Effector memory CD8-positive, alpha-beta T cell (primary cell): ENCODE measurements at places on chromosomes 4 and X.

- no peaks in the 10 kb centered on the region for H3K36me3 ChIP-seq
- H3K27ac ChIP-seq = no peak overlapping the region
- H3K4me1 ChIP-seq = peaks cover 21% of the 10 kb centered on the region
- peak overlapping the region; percentile 8 for H3K4me3 ChIP-seq
- H3K27me3 ChIP-seq = no peaks in the 10 kb centered on the region
- no peak for DNase-seq
Observed at GRCh38 chrX:13007519-13008188, 32.7 kb downstream of the TMSB4X start.

GRCh38 chr4:139509727-139510410, 46.1 kb downstream of the SETD7 start:
- H3K4me3 ChIP-seq = no peak overlapping the region
- DNase-seq = no peak
- H3K27ac ChIP-seq = no peak overlapping the region
- H3K27me3 ChIP-seq = no peaks in the 10 kb centered on the region
- H3K4me1 ChIP-seq = peaks cover 3% of the 10 kb centered on the region

- H3K4me3 ChIP-seq = no peak overlapping the region
- H3K4me1 ChIP-seq = peaks cover 44% of the 10 kb centered on the region
- no peaks in the 10 kb centered on the region for H3K27me3 ChIP-seq
- H3K27ac ChIP-seq = no peak overlapping the region
- no peaks in the 10 kb centered on the region for H3K36me3 ChIP-seq
Observed at GRCh38 chr4:101229116-101229515, 118.2 kb downstream of the PPP3CA start.

- H3K27me3 ChIP-seq = peaks cover 27% of the 10 kb centered on the region
- no peak overlapping the region for H3K4me3 ChIP-seq
- H3K4me1 ChIP-seq = peaks cover 10% of the 10 kb centered on the region
- no peak overlapping the region for H3K27ac ChIP-seq
- H3K36me3 ChIP-seq = peaks cover 3% of the 10 kb centered on the region
- no peak for DNase-seq
Observed at GRCh38 chrX:24643116-24643515, 4.0 kb downstream of the PCYT1B start.

- no peak overlapping the region for H3K27ac ChIP-seq
- H3K4me3 ChIP-seq = no peak overlapping the region
- H3K27me3 ChIP-seq = no peaks in the 10 kb centered on the region
- no peaks in the 10 kb centered on the region for H3K36me3 ChIP-seq
Observed at GRCh38 chr4:69849969-69850368, 10.0 kb downstream of the SULT1E1 start.

- H3K27ac ChIP-seq = no peak overlapping the region
- H3K36me3 ChIP-seq = no peaks in the 10 kb centered on the region
- no peaks in the 10 kb centered on the region for H3K4me1 ChIP-seq
- no peak overlapping the region for H3K4me3 ChIP-seq
- peaks cover 42% of the 10 kb centered on the region for H3K27me3 ChIP-seq
- no peak for DNase-seq
Observed at GRCh38 chr4:169254546-169254983, 16.2 kb downstream of the SH3RF1 start.

DNA sequence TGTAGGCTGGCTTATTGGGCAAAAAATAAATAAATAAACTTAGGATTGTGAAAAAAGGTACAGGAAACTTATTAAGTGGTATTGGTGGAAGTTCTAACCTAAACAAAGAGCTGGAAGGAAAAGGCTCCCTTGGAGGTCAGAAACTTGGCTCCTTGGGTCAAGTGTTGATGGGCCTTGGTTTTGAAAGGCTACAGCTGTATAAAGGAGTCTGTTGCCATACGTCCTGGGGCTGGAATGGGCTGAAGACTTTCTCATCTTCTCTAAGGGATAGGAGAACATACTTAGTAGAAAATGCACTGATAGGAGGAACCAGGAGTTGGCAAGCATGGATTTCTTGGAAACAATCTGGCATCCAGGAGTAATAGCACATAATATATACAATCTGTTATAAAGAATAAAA, 56.6 kb downstream of the PDLIM5 start:
- no peaks in the 10 kb centered on the region for H3K27me3 ChIP-seq
- no peaks in the 10 kb centered on the region for H3K36me3 ChIP-seq
- H3K4me3 ChIP-seq = no peak overlapping the region
- H3K4me1 ChIP-seq = peaks cover 2% of the 10 kb centered on the region
- DNase-seq = no peak
- H3K27ac ChIP-seq = peak overlapping the region; percentile 77

- H3K27ac ChIP-seq = no peak overlapping the region
- DNase-seq = no peak
- H3K4me3 ChIP-seq = no peak overlapping the region
- no peaks in the 10 kb centered on the region for H3K36me3 ChIP-seq
- H3K4me1 ChIP-seq = no peaks in the 10 kb centered on the region
Observed at GRCh38 chr4:118905566-118905965, 16.9 kb downstream of the SYNPO2 start.

- peaks cover 2% of the 10 kb centered on the region for H3K4me1 ChIP-seq
- H3K27ac ChIP-seq = no peak overlapping the region
- H3K27me3 ChIP-seq = no peaks in the 10 kb centered on the region
- peaks cover 3% of the 10 kb centered on the region for H3K36me3 ChIP-seq
- DNase-seq = no peak
Observed at GRCh38 chrX:69103539-69103938, 61.7 kb downstream of the PJA1 start.

GRCh38 chrX:97050392-97050791, 166.7 kb downstream of the RPA4 start:
- H3K27ac ChIP-seq = no peak overlapping the region
- H3K27me3 ChIP-seq = no peaks in the 10 kb centered on the region
- no peak for DNase-seq
- H3K4me1 ChIP-seq = no peaks in the 10 kb centered on the region

- no peaks in the 10 kb centered on the region for H3K36me3 ChIP-seq
- peaks cover 3% of the 10 kb centered on the region for H3K27me3 ChIP-seq
- H3K4me1 ChIP-seq = no peaks in the 10 kb centered on the region
- DNase-seq = no peak
- H3K27ac ChIP-seq = no peak overlapping the region
Observed at GRCh38 chr4:9880406-9881197, 99.2 kb downstream of the DRD5 start.
